Upper lobe of left lung (tissue), 6 donors: ENCODE measurements at places on chromosomes 4 and X. TPM values are rescaled to one million over a fixed set of nuclear protein-coding genes. Genes with fewer than 3 reads are reported as not detected.

- DNase-seq = no peak
Measured at GRCh38 chrX:17669458-17669857, 67.8 kb upstream of the SCML1 start.

- no peak for DNase-seq
Measured at GRCh38 chr4:145808021-145808650, 128.2 kb downstream of the C4orf51 start.

GRCh38 chr4:123921339-123921738 is 524.7 kb downstream of the SPRY1 start:
- no peak for DNase-seq

- DNase-seq = no peak
Measured at GRCh38 chr4:148021686-148022085, 289.8 kb downstream of the ARHGAP10 start.

- peak; percentile 78 for DNase-seq
Measured at GRCh38 chr4:964346-965025, 8.9 kb downstream of the DGKQ start.

DNA sequence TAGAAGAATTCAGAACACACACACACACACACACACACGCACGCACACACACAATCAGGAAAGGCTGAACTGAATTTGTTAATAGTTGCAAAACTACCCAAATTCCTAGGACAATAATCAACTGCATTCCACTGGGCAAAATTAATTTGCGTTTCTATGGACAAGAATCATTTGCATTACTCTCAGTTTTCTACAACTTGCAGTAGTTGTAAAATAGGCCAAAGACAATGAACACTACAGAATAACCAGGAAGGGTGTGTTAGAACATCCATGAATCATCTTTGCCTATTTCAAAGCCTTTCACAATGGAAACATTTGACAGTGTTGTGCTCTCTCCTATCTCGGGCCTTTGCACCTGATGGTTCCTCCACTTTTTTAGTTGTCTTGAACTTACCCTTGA is 77.1 kb upstream of the IGFBP7 start:
- no peak for DNase-seq

GRCh38 chr4:2696423-2696822 is 59.7 kb downstream of the TNIP2 start:
- no peak for DNase-seq

- peak; percentile 45 for DNase-seq
Measured at GRCh38 chr4:8009710-8010511, 70.2 kb upstream of the AFAP1 start.

- no peak for DNase-seq
Measured at GRCh38 chr4:59831746-59832145, 1368.4 kb upstream of the ADGRL3 start.

DNA sequence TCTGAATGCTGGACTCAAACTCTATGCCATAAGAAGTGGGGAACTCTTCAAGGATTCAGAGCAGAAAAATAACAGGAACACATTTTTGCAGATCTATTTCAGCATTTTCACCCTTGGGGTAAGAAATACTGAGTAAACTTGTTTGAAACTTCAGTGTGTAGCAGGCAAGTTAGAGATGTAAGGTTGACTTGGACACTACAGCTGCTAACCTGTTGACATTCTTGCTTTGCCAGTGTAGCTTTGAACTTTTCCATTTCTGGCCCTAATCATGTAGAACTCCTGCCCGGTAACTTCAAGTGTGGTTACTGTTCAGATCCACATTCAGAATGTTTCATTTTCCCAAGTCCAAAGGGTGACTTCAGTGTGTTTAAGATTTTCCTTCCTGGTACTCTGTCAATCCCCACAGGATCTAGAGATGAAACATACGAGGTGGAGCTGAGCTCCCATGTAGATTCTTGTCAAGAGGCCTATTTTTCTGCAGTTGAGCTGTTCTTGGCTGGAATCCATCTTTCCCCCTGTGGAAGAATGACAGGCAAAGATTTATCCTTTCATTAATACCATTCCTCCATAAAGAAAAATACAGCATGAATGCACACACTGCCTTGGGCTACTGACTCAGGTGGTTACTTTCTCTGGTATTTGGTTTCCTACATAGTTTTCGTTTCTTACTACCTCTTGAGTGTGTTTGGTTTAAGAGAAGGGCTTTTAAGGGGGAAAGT is 34.1 kb downstream of the FHDC1 start:
- DNase-seq = no peak

DNA sequence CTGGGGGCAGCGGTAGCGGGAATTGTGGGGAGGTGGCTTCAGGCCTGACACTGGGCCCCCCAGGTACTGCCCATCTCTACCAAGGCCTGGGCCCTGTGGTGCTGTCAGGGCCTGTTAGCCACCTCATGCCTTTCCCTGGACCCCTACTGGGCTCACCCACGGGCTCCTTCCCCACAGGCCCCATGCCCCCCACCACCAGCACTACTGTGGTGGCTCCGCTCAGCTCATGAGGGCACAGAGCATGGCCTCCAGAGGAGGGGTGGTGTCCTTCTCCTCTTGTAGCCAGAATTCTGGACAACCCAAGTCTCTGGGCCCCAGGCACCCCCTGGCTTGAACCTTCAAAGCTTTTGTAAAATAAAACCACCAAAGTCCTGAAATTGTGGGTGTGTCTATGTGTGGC is 7.5 kb downstream of the GATA1 start:
- no peak for DNase-seq

Gene RAP1GDS1
- 36.2 TPM for total RNA-seq

Gene EVC
- 37.9 TPM for total RNA-seq

Gene GIMD1
- not detected for total RNA-seq

Gene SCML2
- total RNA-seq = 0.89 TPM

Gene GABRG1
- not detected for total RNA-seq

Gene CCNB3
- 2.9 TPM for total RNA-seq
